ENCODE measurements at places on chromosomes 6 and 20. TPM values are rescaled to one million over a fixed set of nuclear protein-coding genes. Genes with fewer than 3 reads are reported as not detected.

The FGD2 gene
- polyA plus RNA-seq = 5.1 TPM

The ABT1 gene
- 9.2 TPM for polyA plus RNA-seq

- no peak for DNase-seq
Observed at GRCh38 chr20:20353576-20353975, 14.3 kb upstream of the INSM1 start.

DNA sequence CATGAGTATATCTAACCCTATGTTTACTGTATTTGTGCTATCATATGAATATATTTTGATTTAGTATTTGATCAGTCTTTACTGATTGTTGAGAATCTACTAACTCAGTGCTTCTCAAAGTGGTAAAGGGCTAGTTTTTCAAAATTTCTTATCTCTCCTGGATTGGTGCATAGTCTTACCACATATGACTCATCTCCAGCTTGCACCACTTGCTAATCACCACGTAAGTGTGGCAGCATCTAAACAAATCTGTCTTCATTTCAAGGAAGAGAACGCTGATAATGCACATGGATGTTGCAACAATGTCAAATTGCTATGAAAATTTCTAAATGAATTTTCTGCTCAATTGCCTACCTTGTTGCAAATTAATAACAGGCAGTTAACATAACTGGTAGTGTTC lies 299.5 kb downstream of the PAX1 start:
- DNase-seq = no peak

- DNase-seq = no peak
Observed at GRCh38 chr6:87277123-87277522, 45.3 kb upstream of the SMIM8 start.

The TSPO2 gene
- polyA plus RNA-seq = not detected

The METTL24 gene
- polyA plus RNA-seq = 0.77 TPM

The TDP2 gene
- 30.2 TPM for polyA plus RNA-seq

GRCh38 chr6:107674995-107675738 lies 148.9 kb downstream of the SCML4 start:
- peak; percentile 91 for DNase-seq

DNA sequence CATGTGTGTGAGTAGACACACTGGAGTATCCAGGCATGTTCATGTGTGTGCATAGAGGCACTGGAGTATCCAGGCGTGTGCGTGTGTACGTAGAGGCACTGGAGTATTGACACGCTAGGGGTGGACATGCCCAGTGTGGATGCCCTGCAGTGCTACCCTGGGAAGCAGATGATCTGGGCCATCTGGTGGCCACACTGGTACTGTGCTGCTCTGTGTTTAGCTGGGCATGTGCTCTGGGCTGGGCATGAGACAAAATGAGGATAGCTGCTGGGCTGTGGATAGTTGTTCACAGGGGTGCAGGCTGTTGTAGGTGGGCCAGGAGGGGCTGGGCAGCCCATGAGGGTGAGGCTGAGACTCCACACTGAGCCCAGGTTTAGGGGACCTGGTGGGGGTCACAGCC lies 24.0 kb upstream of the NPBWR2 start:
- peak; percentile 16 for DNase-seq

The UST gene
- 5.1 TPM for polyA plus RNA-seq

- peak; percentile 90 for DNase-seq
Observed at GRCh38 chr20:23435626-23436539, 3.6 kb upstream of the CSTL1 start.

The KHDC1L gene
- polyA plus RNA-seq = not detected

The ARMH2 gene
- polyA plus RNA-seq = not detected

The RIMS4 gene
- polyA plus RNA-seq = 0.38 TPM

DNA sequence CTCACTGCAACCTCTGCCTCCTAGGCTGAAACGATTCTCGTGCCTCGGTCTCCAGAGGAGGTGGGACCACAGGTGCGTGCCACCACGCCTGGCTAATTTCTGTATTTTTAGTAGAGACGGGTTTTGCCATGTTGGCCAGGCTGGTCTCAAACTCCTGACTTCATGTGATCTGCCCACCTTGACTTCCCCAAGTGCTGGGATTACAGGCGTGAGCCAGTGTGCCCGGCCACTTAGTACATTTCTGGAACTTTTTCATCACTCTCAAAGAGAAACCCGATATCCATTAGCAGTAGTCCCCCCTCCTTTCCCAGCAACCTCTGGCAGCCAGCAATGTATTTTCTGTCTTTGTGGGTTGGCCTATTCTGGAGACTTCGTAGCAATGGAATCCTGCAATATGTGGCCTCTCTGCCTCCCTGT lies 109.8 kb downstream of the JARID2 start:
- no peak for DNase-seq

Data from right cardiac atrium (tissue), 5 donors.